IMR-90 (cell line): ENCODE measurements at places on chromosomes 4 and X. TPM values are rescaled to one million over a fixed set of nuclear protein-coding genes. Genes with fewer than 3 reads are reported as not detected.
A peak's percentile ranks its signal among the peaks of the same experiment; 100 is the strongest.

DNA sequence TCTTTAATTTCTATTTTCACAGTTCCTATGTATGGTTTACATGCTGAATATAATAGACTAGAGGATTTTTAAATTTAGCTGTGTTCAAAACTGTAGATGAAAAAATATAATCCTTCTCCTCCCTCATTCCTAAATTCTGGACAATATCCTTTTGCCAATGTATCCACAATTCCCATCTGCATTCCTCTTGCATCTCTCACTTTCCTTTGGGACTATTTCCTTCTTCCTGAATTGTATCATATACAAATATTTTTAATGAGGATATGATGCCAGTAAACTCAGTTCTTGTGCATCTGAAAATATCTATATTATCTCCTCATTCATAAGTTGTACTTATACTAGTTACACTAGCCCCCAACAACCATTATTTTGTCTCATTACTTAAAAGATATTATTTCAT is 46.7 kb downstream of the DDX60L start:
- DNase-seq, result peak; percentile 9

DNA sequence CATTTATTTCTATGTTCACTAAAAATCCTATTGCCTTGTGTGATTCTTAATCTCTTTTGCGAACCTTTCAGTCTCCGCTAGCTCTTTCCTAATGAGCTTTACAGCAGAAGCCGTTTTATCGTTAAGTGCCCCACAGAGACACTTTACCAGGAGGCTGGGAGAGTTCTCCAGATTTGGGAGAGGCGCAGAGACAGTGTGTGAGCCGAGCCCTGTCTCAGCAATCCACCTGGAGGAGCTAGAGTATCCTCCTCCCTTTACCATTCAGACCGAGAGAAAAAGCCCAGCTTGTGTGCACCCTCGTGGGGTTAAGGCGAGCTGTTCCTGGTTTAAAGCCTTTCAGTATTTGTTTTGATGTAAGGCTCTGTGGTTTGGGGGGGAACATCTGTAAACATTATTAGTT is 54.9 kb upstream of the MTM1 start:
- no peak for DNase-seq

DNA sequence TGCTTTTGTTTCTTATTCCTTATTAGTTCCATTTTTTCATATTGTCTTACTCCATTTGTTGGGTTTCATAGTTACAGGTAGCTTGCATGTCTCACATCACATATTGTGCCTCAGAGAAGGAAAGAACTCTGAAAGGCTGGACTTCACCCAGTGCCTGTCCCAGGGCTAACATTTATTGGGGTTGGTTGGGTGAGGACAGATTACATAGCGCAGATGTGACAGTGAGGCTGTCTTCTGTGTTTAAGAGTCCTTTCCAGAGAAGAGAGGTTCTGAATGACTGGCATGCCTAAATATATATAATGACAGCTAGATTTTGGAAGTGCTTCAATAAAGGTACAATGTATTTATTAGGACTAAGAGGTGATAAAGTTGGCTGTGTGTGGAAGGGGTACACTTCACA is 2.7 kb downstream of the ZNF330 start:
- DNase-seq, result no peak

DNA sequence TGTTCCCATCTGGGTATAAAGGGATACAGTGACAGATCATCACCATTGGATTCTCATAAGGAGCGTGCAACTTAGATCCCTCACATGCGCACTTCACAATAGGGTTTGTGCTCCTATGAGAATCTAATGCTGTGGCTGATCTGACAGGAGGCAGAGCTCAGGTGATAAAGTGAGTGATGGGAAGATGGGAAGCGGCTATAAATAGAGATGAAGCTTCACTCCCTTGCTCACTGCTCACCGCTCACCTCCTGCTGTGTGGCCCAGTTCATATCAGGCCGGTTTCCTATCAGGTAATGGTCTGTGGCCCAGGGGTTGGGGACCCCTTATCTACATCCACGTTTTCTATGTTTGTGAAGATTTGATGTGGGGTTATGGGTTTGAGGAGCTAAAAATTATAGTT is 43.7 kb downstream of the FAT4 start:
- DNase-seq, result no peak

- DNase-seq, result no peak
These were observed 13.5 kb downstream of the AFF1 start for GRCh38 chr4:86948276-86948675.

GRCh38 chrX:275476-275966 is 5.7 kb upstream of the PLCXD1 start:
- DNase-seq, result no peak

DNA sequence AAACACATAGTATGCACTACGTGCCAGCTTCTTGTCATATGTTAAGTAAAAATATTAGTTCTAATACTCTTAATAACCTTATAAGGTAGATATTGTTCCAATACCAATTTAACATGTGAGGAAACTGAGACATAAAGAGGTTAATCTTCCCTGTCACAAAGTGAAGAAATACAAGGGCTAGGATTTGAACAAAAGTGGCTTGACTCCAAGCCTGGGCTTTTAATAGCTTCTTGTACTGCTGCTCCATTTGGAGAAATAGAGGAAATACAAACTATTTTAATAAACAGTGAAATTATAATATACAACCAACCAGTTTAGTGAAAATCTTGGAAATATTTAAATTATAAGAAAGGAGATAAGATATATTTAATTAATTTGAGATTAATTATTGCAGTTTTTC is 33.2 kb downstream of the TLL1 start:
- no peak for DNase-seq

- no peak for DNase-seq
These were observed 56.5 kb downstream of the SORBS2 start for GRCh38 chr4:185755451-185755850.

The NPNT gene
- not detected in 2 replicates for total RNA-seq
